ENCODE measurements at places on chromosomes 5 and 9.

GRCh38 chr5:65326922-65327321 is 154.8 kb downstream of the ADAMTS6 start:
- DNase-seq = no peak

DNA sequence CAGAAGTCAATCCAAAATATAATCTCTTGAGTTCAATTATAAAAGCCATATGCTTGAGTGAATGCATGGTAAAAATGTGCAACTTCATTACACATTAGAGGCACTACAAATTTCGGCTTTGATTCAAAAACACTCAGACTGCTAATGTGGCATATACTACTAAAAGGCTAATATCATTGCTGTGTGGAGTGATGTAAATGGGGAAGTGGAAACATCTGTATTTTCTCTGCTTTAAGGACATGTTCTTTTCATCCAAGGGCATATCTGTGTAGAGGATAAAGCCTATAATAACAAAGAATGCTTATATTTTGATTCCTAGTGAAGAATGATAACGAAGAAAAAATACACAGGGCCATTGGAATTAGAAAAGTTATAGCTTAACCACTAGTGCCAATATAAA is 643.9 kb upstream of the ZNF608 start:
- no peak for DNase-seq

- no peak for DNase-seq
Observed at GRCh38 chr9:35547889-35548418, 57.1 kb upstream of the TESK1 start.

DNA sequence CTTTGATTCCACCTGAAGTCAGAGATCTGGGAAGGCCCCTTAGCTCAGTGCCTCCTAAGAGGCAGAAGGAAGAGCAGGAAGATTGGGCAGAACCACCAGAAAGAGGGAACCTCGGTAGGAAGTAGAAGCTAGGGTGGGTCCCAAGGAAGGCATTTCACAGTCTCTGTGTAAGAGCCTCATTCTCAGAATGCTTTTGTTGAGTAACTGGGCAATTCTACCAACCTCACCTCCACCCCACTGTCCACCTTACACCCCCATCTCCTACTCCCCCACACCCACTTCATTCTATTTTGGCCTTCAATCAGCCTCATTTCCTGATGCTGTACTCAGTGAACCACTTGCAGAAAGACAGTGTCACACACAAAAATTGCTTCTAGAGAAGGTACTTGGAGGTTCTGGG is 3.5 kb downstream of the HBEGF start:
- no peak for DNase-seq

- no peak for DNase-seq
Observed at GRCh38 chr9:99472240-99472915, 250.3 kb downstream of the SEC61B start.

GRCh38 chr5:93117751-93118531 is 463.1 kb downstream of the NR2F1-AS1 start:
- no peak for DNase-seq

DNA sequence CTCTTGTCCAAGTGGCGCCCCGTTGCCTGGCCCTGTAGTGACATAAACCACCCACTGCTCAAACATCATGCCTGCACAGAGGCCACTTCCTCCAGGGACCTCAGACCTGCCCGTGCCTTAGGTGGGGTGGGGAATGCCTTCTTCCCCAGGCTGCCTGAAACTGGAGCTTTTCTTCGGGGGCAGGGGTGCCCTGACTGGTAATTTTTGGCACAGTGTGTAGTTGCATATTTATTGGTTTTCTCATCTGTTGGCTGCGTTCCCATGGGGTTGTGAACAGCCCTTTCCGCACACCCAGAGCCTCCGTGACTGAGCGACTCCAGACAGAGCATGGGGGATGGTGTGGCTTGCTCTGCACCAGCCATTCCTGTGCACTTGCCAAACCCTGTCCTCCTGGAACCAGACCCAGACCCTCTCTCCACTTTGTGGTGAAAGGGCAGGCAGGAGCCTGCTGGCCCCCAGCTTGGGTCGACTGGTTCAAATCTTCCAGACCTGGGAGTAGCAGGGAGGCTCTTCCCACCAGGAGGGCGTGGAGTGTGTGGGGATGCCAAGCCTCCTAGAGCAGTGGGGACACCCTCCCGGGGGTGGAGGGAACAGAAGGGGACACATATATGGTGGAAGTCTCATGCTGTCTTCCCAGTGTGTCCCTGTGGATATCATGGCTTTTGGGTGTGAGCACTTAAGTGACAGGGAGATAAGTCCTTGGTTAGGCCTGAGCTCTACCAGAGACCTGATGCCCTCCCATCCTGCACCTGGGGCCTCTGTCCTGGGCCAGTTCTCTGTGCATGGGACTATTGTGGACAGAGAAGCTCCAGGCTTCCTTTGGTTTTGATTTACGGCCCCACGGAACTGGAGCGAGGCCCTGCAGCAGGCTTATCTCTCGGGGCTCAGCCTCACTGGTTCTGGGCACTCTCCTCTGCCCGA is 39.6 kb downstream of the WNK2 start:
- no peak for DNase-seq

DNA sequence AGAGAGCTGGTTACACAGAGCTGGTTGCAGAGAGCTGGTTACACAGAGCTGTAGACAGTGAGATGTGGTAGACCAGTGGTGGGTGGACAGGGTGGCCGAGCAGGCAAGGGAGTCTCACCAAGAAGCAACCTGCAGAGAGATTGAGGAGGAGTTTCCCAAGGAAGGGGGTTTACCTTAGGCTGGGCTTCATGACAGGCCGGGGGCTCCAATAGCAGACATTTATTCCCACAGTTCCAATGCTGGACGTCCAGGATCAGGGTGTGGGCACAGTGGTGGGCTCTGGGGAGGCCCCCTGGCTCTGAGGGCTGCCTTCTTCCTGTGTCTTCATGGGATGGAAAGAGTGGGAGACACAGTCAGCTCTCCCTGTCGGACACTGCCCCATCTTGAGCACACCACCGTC is 386.9 kb upstream of the IRX4 start:
- no peak for DNase-seq

DNA sequence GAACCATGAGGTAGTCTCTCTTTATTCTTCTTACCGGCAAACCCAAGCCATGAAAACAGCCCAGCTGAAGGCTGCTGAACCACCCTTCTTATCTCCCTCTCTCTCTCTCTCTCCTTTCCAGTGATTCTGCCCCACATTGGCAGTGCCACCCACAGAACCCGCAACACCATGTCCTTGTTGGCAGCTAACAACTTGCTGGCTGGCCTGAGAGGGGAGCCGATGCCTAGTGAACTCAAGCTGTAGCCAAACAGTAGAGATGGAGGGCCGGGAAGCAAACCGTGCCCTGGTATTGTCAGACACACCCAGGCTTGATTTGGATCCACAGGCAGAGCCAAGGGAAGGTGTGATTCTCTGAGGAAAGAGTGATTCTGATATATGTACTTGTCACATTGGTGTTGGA is 14.0 kb downstream of the GRHPR start:
- peak; percentile 24 for DNase-seq

DNA sequence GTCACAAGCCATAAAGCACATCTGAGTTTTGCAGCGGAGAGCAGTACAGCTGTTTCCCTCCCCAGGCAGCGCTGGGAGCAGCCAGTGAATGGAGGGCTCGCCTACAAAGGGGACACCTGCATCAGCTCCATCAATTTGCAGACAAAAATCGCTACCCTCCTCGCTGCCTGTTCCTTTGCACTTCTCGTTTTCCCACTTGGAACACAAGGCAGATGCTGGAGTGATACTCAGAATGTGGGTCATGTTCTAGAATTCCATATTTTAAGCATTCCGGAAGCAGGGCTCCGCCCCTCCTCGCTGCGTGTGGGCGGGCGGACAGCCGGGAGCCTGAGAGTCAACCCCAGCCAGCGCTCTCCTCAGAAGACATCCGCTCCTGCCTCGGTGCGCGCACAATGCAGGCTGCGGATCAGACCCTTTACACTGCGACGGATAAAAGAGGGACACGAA is 92.1 kb downstream of the LMNB1 start:
- DNase-seq = peak; percentile 20

GRCh38 chr5:16666883-16667398 is 50.1 kb upstream of the RETREG1 start:
- peak; percentile 52 for DNase-seq

- no peak for DNase-seq
Observed at GRCh38 chr5:181170996-181171395, 23.6 kb downstream of the OR2V2 start.

GRCh38 chr5:13218518-13218917 is 726.0 kb downstream of the DNAH5 start:
- DNase-seq = no peak

DNA sequence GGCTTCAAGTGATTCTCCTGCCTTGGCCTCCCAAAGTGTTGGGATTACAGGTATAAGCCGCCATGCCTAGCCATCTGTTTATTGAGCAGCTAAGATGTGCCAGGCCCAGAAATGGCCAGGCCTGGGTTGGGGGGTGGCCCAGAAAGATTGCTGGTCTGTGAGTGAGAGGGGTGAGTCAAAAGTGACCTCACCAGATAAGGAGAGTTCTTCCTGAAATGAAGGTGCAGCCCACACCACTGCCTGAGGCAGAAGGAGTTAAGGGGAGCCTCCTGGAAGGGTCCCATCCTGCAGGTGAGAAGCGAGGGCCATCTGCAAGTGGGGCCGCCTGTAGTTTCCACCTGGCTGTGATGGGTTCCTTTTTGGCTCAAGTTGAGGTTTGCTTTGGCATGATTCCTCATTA is 96.9 kb upstream of the KLF4 start:
- no peak for DNase-seq

DNA sequence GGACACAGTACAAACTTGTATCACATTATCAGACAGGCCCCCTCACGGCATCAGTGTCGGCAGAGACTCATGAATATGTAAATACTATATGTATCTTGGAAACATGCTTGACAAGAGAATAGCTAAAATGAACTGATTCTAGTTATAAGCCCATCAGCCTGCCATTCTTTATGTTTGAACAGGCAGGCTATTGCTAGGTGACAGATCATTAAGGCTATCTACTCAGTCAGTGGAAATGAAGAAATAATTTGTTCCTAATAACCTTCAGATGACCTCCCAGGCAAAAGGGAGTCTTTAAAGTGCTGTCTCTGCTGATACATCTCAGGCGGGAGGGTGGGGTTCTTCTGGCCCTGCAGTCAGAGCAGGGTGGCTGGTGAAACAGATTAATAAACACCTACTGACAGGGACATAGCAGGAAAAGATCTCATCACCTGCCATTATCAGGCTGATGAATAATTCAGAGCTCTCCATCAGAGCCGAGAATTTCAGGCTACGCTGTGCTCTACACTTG is 394.2 kb downstream of the RASEF start:
- no peak for DNase-seq

- no peak for DNase-seq
Observed at GRCh38 chr9:116471093-116471906, 215.8 kb upstream of the TRIM32 start.

- no peak for DNase-seq
Observed at GRCh38 chr9:15276328-15276938, 30.6 kb downstream of the TTC39B start.

GRCh38 chr5:6377582-6377904 is 804 bp downstream of the MED10 start:
- DNase-seq = no peak

GRCh38 chr5:161547738-161548486 is 1.4 kb upstream of the GABRB2 start:
- DNase-seq = no peak

DNA sequence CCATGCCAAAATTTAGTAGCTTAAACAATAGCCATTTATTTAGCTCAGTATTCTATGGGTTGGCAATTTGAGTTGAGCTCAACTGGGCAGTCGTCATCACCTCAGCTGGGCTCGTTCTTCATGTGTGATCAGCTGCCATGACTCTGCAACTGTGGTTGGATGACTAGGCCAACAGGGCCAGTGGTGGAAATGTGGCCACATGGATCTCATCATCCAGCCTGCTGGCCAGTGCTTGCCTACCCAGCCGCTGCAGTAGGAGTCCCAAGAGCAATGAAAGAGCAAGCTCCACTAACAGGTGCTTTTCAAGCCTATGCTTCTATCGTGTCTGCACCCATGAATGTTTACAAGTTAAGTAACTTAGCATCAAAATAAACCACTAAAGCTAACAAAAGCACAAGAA is 158.0 kb downstream of the ATPSCKMT start:
- DNase-seq = no peak

- DNase-seq = no peak
Observed at GRCh38 chr9:16925426-16925825, 55.0 kb upstream of the BNC2 start.

DNA sequence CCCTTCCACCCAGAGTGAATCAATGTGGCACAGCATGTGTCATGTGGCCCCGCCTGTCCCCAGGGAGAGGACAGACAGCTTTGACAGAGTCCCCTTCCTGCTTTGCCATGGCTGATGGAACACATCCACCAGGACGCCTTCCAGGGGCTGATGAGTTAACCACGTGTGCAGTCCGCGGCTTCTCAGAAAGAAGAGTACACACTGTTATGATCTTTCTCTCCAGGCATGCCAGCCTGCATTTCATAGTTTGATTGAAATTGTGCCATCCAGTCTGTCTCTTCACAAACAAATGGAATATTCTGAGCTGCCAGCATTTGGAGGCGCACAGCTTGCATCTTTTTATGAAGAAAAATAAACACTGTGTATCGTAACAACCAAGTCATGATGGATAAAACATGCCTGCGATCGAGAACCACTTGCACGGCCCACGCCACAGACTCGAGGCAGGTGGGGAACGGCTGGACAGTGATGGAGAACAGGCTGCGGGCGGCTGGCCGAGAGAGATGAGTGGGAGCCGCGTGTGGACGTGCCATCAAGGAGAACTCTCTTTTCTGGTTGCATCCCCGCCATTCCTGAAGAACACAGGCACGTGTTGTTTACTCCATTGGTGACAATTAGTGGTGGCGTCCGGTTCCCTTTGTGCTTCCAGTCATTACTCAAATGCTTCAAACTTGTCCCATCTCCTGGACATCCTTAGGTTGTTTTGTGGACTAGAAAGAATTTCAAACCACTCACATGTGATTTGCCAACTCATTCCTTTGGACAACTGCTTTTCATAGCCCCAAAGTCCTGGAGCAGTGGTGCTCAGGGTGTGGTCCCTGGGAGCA is 220.2 kb downstream of the AGTPBP1 start:
- DNase-seq = peak; percentile 82

DNA sequence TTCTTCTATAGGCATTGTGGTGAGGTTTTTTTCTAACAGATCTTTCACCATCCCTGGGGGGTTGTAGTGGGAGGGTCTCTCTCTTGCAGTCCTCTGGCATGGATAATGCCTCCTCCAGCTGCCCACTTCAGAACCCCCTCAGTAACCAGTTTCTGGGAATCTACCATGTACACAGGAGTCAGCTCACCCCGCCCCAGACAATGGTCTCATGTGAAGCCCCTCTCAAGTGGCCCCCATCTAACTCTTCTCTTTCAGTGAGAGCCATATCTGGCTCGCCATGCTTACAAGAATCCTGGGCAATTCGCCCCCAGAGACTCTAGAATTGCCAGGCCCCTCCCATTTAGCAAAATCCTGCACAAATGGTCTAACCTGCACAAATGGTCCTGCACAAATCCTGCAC is 144.4 kb upstream of the FSTL4 start:
- DNase-seq = no peak

- no peak for DNase-seq
Observed at GRCh38 chr5:54230936-54231685, 79.3 kb downstream of the ARL15 start.
